IPS DF 19.7 (cell line): ENCODE measurements at places on chromosomes 3 and 15.

GRCh38 chr15:42133356-42133755 lies 23.1 kb downstream of the PLA2G4F start:
- no peak for DNase-seq

DNA sequence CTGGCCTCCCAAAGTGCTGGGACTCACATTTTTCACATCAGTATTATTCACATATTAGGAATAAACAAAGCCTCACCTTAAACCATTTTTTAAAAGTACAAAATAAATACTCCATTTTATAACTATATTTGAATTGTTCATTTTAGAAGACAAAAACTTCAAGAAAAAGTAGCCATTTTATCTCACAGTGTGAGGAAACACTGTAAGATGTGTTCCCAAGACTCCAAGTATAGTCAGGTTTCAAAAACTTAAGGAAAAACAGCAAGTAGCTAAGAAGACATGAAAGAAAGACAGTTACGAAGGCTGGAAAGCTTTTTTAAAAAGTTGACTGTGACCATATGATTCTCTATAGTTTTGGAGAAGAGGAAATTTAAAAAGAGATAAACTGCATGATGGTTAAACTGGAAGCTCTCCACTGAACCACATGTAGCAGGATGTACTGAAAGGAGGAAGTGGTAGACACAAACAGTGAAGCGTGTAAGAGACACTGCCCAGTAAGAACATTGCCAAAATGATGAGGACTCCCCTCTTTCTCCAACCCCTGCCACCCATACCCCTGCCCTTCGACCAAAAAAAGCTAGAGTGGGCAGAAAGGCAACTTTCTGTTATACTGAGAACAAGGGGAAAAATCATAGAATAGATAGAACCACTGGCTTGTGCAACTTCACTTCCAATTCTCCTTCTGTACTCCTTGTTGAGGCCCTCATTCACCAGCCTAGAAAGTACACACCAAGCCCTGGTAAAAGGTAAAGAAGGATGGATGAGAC lies 6.2 kb upstream of the TMF1 start:
- no peak for DNase-seq

GRCh38 chr3:158539414-158540014 lies 31.5 kb upstream of the MLF1 start:
- DNase-seq = no peak

GRCh38 chr3:11717768-11718636 lies 74.3 kb upstream of the VGLL4 start:
- no peak for DNase-seq

DNA sequence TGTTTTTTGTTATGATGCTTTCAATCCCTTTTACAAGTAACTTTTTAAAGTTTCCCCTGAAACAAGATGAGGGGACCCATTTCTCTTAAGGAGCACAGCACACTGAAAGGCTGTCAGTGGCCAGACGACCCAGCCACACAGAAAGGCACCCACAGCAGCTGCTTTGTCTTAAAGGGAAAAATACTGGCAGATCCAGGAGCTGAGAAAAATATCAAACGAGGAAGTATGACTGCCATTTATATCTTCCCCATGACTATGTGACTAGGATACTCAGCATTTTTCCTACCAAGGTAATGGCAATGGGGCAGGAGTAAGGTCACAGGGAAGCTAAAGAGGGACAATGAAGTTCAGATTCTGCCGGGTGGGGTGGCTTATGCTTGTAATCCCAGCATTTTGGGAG lies 15.9 kb downstream of the ABCC5 start:
- DNase-seq = no peak

GRCh38 chr3:186299327-186299726 lies 62.7 kb downstream of the DGKG start:
- no peak for DNase-seq

GRCh38 chr3:177830411-177830849 lies 633.1 kb upstream of the TBL1XR1 start:
- DNase-seq = no peak

GRCh38 chr3:134627831-134628230 lies 23.0 kb downstream of the KY start:
- no peak for DNase-seq
